ENCODE measurements at places on chromosomes 11 and 22. TPM values are rescaled to one million over a fixed set of nuclear protein-coding genes. Genes with fewer than 3 reads are reported as not detected.

DNA sequence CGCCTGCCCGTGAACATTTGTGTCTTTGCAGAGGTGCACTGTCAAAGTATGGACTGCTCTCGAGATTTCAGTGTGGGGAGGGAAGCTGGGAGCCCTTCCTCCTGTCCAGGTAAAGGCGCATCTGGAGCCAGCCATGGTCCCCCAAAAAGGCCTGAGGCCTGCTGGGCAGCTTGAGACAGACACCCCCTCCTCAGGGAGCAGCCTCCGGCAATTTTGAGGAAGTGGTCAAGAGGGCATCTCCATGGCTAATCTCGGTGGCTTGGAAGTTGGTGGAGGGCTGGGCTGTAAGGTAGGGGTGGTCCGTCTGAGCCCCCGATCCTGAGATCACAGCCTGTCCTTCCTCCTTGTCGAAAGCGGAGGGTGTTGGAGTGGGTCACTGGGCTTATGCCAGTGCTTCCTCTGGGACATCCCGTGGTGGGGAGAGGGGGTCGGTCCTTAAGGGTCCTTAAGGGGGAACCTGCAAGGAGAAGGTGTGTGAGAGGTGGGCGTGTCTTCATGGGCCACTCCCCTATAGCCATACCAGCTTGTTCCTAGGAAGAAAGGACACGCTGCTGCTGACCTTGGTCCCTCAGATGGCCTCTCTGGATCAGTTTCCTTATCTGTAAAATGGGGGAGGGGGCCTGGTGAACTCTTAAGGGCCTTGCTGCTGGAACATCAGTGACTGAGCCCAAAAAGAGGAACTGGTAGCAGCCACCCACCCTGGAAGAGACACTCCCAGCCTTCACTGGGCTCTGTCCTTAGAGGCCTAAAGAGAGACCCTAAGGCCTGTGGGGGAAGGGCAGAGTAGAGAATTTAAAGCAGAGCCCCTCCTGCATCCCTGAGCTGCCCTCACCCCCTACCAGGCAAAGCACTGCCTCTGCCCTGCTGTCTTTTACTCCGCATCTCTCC is 2.6 kb downstream of the KCNC1 start:
- DNase-seq = no peak

DNA sequence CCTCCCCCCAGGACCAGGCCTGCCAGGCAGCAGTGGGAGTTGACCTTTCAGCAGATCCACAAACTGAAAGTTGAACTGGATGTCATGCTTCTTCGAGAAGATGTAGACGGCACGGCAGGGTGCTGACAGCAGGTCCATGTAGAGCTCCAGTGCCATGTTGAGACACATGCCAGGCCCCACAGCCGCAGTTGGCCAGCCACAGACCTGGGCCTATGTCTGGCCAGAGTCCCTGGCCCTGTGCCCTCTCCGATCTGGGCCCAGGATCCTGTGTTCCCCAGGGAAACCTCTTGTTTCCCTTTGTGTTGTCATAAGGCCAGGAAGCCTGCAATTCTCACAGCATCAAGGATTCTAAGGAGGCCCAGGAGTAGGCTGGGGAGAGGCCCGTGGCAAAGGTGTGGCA is at the start of gene GSTT4:
Gene GSTT4, minus strand, starts transcription at position 253 of the 400 bp plus-strand sequence. Its CDS starts 97 bp downstream, at position 156.
- DNase-seq = no peak

GRCh38 chr11:134734141-134734845 is 322.3 kb upstream of the B3GAT1 start:
- DNase-seq = no peak

ZC3H12C gene
- total RNA-seq = 13.9 TPM

GRCh38 chr22:38171927-38172831 is 9.5 kb downstream of the PLA2G6 start:
- no peak for DNase-seq

DNA sequence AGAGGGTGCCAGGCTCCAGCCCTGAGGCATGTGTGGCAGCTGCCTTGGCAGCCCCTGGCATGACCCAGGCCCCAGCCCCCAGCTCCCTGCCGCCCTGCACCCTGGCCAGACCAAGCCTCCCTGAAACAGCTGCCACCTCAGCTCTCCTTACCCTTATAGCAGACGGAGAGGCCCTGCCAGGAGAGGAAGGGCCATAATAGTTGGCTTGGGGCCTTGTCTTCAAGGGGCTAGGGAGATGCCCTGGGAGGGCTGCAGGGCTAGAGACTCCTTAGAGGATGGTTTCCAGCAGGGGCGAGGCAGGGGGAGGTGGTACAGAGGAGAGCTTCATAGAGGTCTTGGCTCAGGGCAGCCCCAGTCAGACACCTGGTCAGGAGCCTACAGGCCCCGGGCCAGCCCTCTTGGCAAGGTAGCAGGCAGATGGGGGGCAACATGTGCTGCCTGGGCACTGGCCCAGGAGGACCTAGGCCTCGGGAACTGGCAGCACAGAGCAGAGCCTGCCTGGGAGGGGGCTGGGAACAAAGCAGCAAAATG is 13.0 kb downstream of the SMTN start:
- no peak for DNase-seq

GRCh38 chr22:39715778-39716495 is 145.4 kb downstream of the CACNA1I start:
- DNase-seq = no peak

GRCh38 chr11:115721296-115721995 is 217.2 kb upstream of the CADM1 start:
- DNase-seq = no peak

DNA sequence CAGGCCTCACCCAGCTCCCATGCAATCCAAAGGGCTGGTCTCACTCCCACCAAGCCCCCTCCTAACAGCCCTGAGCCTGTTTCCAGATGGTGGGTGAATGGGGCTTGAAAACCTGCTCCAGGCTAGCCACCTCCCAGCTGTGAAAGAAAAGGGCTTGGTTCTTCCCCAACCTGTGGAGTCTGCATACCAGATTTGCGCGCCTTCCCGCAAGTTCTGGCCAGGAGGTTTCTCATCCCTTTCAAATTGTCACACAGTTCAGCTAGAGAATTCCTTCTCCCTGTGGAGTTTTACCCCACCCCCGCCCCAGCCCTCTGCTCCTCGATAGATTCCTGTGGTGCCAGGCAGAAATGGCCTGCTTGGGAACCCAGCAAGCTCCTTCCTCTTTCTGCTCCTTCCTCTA is 734.6 kb upstream of the FAT3 start:
- DNase-seq = no peak
